Activated T-helper 2 cell treated with anti-CD3 and anti-CD28 coated beads, Interferon-gamma antibody, Interleukin-2, Interleukin-4, amounts not matched to agents 10 μg/mL and 5 μg/mL and 100 μg/mL, durations not matched to agents 14 hours and 24 hours and 36 hours (primary cell): ENCODE measurements at places on chromosomes 2 and 18. TPM values are rescaled to one million over a fixed set of nuclear protein-coding genes. Genes with fewer than 3 reads are reported as not detected.

- no peak for DNase-seq
Observed at GRCh38 chr18:37306432-37306831, 259.2 kb downstream of the CELF4 start.

- no peak for DNase-seq
Observed at GRCh38 chr2:30897539-30897938, 90.3 kb upstream of the CAPN13 start.

GRCh38 chr2:26883956-26884355 is 36.0 kb downstream of the DPYSL5 start:
- no peak for DNase-seq

GRCh38 chr18:3061581-3062312 is 48.8 kb upstream of the LPIN2 start:
- DNase-seq, result peak; percentile 43

The IL1F10 gene
- total RNA-seq, result not detected in 2 replicates

GRCh38 chr2:48464264-48464795 is 65.6 kb upstream of the STON1 start:
- DNase-seq, result no peak

DNA sequence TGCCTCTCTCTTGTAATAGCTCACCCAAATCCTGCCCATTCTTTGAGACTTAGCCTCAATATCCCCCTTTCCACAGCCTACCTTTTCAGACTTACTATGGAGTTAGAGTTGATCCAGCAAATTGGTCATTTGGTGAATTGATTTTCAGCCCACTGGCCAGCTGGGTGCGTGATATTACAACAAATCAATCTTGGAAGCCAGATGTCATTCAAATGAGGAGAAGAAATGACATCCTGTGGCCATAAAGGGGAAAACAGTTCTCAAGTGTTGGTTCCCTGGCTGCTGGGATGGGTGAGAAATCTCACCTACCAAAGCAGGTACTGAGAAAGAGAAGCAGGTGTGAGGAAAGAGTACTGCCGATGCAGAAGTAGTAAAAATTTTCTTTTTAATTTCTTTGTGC is 36.7 kb upstream of the FOXI3 start:
- no peak for DNase-seq

DNA sequence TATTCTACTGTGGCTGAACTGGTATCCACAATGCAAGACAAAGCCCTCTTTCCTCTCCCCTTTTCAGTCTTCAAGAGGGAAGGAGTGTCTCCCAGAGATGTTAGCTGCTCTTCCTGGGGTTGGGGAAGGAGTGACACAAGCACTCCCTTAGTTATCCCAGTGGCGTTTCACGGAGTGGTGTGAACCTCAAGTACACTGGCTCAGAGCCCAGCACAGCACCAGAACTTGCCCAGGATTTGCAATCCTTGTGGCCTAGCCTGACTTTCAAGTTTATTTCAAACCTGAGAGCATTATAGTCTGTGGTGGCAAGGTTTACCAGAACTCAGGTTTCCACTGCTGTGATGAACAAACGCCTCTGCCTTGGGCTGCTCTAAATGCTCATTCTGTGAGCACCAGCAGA is 162.5 kb downstream of the CCDC102B start:
- DNase-seq, result no peak

DNA sequence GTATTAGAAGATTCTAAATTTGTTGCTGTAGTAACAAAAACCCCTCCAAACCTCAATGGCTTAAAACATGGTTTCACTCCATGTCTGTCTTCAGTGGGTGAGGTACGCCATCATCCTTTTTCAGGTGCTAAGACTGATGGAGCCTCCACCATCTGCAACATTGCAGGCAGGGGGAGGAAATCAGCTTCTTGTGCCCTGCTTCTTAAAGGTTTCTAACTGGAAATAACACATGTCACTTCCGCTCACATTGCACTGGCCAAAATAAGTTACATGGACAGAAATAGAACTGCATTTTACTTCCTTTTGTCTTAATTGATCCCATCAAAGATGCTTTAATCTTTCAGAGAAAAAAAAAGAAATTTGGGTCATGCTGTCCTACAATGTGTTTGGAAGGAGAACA is 94.1 kb downstream of the GALNT3 start:
- DNase-seq, result no peak

GRCh38 chr2:65320042-65320725 is 92.6 kb downstream of the ACTR2 start:
- DNase-seq, result no peak

GRCh38 chr2:74373985-74374384 is 6.1 kb downstream of the DCTN1 start:
- DNase-seq, result no peak
